NCI-H2029 treated with DMSO at 0.1 percent for 48 hours (cell line): ENCODE measurements at places on chromosomes 5 and 9.

- no peak for DNase-seq
Observed at GRCh38 chr9:22054076-22054475, 45.0 kb upstream of the CDKN2B start.

DNA sequence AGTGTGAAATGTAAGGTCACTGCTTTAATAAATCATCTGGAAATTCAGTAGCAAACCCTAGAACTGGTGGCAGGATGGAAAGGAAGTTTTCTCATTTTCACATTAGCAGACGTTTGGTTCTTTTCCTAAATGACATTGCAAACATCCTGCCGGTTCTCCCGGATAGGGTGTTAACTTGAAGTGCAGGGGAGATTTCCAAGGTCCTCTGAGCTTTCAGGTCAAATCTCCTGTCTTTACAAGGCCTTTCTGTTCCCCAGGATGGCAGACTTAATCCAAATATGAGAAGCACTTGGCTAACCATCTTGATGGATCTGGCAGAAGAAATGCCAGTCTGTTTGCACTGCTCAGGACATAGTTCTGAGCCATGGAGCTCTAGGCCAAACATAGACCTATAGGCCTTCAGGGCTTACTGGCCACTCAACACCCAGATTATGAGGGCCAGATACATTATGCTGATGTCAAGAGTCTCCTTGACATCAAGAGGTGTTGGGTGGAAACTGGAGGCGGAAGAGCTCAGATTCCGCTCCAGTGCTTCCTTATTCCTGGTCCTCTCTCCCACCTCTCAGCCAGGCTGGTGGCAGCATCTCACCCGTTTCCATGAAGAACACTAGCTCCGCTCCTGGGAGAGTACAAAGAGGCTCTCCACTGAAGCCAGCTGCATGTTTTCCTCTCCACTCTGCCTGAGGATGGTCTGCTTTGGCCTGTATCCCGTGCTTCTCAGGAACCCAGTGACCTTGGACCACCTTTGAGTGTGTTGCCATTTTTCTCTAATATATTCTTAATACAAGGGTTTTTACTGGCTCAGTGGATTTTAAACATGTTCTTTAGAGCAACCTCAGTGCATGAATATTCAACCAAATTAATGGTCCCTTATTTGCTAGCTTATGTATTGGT is 61.0 kb downstream of the RALGPS1 start:
- peak; percentile 65 for DNase-seq

DNA sequence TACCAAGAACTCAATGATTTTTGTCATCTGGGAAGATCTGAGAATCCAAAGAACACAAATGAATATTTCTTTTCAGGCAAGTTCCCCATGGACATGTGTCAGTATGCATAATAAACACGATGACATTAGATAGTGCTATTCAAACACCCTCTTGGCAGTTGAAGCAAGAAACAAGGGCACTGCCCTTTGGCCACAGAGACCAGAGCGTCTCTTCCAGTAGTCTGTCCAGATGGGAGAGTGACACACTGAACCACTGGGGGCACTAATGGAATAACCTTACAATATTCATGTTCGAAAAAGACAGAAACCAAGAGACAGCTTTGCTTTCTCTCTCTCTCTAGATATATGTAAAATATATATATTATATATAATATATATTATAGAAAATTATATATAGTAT is 301.9 kb downstream of the CTNND2 start:
- DNase-seq: no peak

GRCh38 chr5:35754481-35754880 is 102.2 kb upstream of the IL7R start:
- DNase-seq: no peak

- DNase-seq: no peak
Observed at GRCh38 chr9:122812736-122813135, 12.8 kb downstream of the OR1K1 start.

GRCh38 chr5:157431544-157432200 is 28.3 kb upstream of the NIPAL4 start:
- no peak for DNase-seq

DNA sequence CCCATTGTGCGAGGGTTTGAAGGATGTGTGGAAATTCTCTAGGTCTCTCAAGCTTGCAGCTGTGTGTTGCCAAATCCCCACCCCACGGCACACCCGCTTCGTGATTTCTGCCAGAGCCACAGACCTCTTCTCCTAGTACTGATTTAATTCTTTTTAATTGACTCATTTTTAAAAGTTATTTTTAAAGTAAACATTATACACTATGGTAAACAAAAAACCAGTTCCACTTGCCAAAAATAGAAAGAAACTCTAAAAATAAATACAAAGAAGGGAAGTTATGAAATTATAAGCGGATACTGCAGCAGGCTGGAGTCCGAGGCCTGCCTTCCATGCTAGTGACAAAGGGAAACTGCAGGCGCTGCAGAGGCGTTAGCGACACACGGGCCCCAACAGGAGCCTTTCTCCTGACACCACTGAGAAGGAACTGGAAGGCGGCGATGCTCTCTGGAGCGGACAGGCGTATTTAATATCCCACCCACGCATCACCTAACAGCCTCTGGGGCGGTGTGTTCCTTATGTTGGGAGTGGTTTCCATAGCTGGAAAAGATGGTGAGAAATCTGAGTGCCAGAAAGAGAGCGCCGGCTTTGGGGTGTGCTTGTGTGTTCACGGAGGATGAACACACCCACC is 122.5 kb downstream of the COL23A1 start:
- no peak for DNase-seq
